Amniotic stem cell (primary cell): ENCODE measurements at places on chromosomes 2 and 18.

- no peak for DNase-seq
These were observed 941 bp upstream of the SGO2 start for GRCh38 chr2:200525066-200525465.

- DNase-seq = no peak
These were observed 141.4 kb downstream of the SCG2 start for GRCh38 chr2:223460774-223461211.

DNA sequence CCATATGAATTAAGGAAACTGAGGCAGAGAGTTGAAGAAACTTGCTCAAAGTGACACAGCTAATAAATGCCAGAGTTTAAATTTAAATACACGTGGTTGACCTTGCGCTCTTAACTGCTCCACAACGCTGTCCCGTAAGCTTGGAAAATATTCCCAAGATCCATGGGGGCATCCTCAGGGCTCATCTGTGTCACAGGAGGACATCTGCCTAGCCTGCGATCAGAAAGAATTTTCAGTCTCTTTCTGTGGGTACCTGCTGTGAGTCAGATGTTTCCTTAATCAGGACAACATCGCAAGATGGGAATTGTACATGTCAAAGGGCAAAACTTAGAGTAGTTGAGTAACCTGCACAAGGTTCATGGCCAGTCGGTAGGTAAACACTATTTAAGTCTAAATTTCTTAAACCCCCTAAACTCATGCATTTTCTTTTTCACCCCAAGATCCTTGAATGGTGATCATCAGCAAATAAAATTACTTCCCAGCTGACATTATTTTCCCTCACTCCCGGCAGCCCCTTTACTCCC lies 1.4 kb downstream of the CMPK2 start:
- no peak for DNase-seq

DNA sequence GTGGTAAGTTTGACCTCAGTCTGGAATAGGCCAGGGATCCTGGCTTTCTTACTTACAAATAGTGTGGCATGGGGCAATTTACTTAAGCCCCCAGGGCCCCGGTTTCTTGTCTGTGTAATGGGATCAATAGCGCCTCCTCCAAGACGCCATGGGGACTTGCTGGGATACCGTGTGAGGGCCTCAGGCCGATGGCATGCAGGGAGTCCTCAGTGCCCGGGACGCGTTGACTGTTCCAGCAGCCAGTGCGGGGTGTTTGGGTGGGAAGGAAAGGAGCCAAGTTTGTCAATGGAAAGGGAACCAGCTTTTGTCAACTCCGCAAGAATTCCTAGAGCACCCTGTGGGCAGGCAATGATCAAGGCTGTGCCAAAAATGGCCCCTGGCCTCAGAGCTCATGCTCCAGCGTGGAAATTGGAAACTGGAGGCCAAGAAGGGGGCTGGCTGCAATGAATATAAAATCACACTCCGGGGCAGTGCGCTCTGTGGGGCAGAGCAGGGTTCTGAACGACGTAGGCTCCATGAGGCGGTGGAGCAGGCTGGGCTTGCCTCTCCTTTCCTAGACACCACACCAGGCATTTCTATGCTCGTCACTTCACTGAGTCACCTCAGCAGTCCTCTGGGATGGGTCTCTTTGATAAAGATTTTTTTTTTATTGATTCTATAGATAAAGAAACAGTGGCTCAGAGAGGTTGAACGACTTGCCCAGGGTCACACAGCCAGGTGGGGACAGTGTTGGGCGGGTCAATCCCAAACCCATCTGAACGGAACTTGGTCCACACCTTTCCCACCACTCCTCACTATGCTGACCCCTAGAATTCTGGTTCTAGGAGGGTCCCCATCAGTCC lies 56.7 kb upstream of the ASAP2 start:
- DNase-seq = no peak

DNA sequence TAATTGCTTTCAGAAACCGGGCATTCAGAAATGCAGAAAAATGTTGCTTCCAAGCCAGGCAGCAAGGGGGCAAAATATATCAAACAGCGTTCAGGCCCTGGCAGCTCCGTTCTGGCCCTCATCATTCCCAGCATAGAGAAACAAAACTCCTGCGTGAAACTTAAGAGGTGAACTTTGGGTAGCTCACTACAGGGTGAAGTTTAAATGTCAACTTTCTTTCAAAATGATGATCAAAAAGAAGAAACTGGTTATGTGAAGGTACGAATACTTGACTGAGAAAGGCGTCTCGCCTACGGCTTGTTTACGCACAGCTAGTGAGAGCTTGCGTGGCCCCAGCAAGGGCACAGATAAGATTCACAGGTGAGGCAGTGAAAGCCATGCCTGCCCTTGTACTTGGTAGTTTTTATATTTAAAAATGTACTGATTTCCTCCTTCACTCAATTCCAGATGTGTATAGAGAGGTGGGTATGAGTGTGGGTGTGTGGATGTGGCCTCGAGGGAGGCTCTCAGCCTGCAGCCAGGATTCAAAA lies 127.5 kb downstream of the NFATC1 start:
- DNase-seq = no peak
